ENCODE measurements at places on chromosomes 7 and 10.

DNA sequence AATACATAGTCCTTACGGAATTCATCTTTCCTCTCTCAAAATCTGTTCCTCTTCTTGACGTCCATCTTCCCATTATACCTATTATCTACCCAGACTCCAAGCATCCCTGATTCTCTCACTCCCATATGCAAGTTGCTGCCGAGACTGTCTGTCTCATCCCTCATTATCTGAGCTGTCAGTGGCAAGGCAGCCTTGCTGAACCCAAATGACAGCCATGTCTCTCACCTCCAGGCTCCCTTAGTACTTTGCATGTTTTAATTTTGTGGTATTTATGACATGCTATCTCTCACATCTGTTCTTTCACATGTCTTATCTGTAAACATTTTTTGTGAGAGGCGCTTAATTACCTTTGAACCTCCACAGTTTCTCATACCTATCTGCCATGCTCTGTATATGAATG lies 54.4 kb upstream of the IFRD1 start:
- no peak overlapping the region for H3K4me3 ChIP-seq
- H3K36me3 ChIP-seq: no peaks in the 10 kb centered on the region
- H3K4me1 ChIP-seq: peaks cover 20% of the 10 kb centered on the region

GRCh38 chr10:96746503-96746902 lies 26.2 kb upstream of the PIK3AP1 start:
- peaks cover 11% of the 10 kb centered on the region for H3K4me1 ChIP-seq
- H3K36me3 ChIP-seq: no peaks in the 10 kb centered on the region
- H3K27me3 ChIP-seq: no peaks in the 10 kb centered on the region
- no peak overlapping the region for H3K27ac ChIP-seq

- H3K36me3 ChIP-seq: no peaks in the 10 kb centered on the region
- no peak overlapping the region for H3K27ac ChIP-seq
- no peaks in the 10 kb centered on the region for H3K4me1 ChIP-seq
- no peak overlapping the region for H3K4me3 ChIP-seq
Observed at GRCh38 chr10:127278001-127278400, 81.6 kb upstream of the INSYN2A start.

DNA sequence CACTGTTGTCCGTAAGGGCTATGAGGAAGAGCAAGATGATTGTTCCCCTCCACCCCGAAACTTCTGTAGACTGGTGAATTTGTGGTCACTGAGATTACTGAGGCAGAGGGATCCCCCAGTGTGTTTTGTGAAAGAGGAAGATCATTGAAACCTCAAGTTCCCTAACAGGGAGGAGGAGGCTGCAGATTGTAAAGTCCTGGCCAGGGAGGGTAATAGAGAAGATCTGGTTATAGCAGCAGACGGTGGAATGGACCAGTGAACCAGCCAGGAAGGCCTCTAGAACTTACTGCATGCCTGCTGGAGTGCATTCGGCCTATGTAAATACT lies 31.1 kb downstream of the LMTK2 start:
- H3K27ac ChIP-seq: no peak overlapping the region
- peaks cover 39% of the 10 kb centered on the region for H3K36me3 ChIP-seq
- peaks cover 11% of the 10 kb centered on the region for H3K4me1 ChIP-seq

DNA sequence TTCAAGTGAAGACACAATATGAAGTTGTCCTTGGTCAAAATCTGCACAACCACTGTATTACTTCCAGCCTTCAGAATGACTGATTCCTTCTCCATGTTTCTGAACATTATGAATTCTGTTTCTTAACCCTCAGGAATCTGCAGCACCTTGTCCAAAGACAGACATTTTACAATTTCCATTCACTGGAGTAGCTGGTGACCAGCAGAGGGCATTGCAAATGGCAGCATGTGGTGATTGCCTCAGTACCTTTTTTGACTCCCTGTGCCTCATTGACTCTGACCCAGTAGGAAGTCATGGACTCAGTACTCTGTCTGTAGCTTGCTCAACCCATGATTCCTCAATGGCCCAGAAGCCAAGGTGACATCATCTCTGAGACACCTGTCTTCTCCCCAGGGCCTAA lies 879 bp upstream of the VPS41 start:
- no peaks in the 10 kb centered on the region for H3K36me3 ChIP-seq
- no peak overlapping the region for H3K27ac ChIP-seq
- DNase-seq: no peak
- no peaks in the 10 kb centered on the region for H3K27me3 ChIP-seq
- peaks cover 7% of the 10 kb centered on the region for H3K4me1 ChIP-seq

All from CD4-positive, alpha-beta T cell (primary cell).